ENCODE measurements at places on chromosomes 1 and 21.

GRCh38 chr1:40945491-40945973 lies 34.0 kb upstream of the CTPS1 start:
- DNase-seq = no peak

DNA sequence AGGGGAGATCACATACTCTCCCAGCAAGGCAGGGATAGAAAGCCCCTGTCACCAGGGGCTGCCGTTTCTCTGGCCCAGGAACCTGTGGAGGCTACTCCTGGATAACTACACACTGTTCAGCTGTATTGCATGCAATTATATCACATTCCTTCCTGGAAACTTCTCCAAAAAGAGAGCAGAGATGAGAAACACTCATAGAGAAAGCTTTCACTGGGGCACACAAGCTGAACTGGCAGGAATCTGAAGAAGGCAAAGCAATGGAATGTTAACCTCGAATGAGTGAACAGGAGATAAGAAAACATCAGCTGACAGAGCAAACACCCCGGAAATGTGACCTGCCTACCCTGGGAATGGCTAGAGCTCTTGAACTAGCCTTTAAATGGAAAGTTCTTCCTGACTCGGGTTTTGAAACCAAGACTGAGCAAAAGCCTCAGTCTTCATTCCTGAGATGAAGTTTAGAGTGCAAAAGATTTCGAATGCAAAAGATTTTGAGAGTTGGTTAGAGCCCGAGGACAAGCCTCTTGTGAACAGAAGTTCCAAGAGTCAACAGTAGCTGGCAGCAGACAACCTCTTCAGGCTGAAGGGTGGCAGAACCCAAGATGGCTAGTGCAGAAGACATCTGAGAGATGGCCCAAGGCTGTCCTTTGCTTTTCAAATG lies 32.3 kb downstream of the CCN1 start:
- no peak for DNase-seq

DNA sequence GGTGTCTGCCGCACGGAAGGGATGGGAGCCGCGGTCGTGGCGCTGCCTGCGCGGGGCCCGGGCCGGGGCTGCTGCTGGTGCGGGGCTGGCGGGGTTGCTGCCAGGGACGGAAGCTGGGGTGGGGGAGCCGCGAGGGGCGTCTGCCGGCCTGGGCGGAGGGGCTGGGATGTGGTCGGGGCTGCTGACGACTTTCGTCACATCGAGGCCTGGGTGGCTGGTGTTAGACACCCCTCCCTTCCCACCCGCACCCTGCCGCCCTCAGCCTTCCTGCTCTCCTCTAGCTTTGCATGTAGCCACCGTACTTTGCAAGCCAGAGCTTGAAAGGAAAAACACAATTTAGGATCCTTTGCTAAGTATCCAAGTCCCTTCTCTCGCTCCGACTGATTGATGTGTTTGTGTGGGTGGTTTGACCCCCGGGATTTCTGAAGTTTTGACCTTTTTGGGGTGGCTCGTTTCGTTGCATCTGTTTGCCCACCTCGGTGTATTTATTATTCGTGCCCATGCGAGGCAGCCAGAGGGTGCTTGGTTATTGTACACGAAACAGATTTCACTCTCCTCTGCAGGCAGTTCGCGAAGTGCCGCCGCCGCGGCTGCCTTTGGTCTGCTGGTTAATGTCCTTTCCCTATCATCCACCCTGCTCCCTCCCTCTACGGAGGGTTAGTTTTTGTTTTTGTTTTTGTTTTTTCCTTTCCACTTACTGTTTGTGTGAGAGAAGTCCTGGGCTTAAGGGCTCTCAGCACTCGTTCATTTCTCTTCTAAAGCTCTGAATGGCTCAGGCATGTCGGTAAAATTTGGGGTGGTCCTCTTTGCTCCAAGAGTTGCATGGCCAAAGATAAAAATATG lies 868 bp downstream of the C1orf21 start:
- no peak for DNase-seq

DNA sequence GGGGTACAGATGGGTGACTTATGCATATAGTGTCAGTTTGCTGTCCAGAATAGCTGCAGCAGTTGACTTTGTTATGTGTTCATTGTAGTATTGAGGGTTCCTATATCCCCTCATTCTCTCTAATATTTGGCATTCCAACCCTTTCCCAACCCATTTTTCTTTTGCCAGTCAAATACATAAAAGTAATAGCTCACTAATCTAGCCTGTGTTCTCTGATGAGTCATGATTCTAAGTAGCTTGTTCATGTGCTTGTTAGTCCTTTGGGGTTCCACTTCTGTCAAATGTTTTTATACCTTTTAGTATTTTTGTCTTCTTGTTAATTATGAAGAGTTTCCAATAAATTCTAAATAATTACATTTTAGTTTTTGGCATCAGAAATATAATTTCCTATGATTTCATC lies 99.2 kb upstream of the MROH9 start:
- no peak for DNase-seq

DNA sequence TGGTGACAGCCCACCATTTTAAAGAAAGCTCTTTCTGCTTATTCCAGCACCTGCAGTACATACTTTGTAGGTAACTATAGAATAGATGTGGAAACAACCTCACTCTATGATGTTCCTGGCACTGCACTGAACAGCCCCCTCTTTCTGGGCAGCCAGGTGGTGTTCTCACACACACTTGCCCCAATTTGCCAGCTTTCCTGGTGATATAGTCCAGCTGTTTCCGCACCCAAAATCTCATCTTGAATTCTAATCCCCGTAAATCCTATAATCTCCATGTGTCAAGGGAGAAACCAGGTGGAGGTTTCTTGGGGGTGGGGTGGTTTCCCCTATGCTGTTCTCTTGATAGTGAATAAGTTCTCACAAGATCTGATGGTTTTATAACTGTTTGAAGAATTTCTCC lies 102.2 kb downstream of the FCRL5 start:
- no peak for DNase-seq

DNA sequence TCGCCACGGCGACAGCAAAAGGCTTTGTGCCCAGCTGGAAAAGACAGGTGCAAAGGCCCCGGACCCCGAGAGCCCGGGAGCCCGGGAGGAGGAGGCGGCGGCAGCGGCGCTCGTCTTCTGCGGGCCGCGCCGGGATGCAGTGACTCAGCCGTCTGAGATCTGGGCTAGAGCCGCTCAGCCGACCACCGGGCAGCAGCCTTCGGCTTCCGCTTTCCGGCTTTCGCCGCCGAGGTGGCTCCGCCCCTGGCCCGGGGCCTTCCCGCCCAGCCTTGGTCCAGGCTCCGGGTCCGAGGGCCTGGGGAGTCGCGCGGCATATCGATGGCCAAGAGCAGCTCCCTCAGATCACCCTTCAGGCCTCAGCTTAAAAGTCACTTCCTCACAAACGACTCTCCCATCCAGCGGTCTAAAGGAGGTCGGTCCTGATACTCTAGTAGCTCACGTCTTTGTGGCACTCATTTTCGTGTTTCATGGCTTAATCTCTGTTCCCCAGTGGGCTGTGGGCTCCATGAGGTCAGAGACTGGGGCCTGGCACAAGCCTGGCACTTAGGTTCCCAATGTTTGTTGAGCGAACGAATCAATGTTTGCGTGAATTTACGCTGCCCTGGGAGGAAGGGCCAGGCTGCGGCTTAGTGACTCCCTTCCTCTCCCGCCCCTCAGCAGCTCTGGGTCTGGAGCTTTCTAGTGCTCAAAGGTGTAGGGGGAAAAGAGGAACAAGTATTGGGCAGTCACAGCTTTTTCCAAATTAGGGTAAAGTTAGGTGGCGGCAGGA lies at the start of gene PHTF1:
Gene PHTF1, minus strand, starts transcription at position 154 of the 769 bp plus-strand sequence. CDS start 783 bp downstream, outside the sequence.
- DNase-seq = no peak

- no peak for DNase-seq
Measured at GRCh38 chr1:23422241-23422877, 2.2 kb downstream of the TCEA3 start.

GRCh38 chr1:234941321-234942011 lies 187.2 kb downstream of the TOMM20 start:
- DNase-seq = no peak

DNA sequence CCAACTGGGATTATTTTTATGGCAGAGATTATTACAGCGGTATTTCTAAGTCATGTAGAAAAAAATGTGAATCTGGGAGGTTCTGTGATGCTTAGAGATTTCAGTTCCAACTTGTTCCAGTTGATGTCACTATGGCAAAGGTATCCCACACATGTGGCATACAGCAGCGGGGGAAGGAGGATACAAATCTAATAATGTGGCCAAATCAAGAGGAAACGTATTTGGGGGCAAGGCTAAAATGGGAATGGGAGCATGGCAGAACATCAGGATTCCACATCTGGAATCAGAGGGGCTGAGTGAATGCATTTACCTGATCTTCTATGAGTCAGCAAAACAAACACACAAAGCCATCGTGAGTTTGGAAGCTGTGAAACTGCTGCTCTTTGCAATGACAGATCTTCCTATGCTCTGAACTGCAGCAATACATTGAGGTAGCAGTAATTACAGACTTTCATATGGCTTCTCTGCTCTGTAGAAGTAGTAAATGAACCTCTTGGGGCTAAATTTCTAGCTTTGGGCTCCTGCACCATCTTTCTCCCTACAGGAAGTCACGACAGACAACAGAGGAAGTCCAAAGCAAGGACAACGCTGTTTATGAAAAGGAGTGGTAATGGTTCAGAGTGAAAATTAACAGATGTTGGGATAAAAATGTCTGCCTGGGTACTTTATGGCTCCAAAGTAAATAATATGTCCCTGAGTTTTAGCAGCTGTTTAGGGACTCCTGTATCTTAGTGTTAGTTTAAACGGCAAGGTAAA lies 55.5 kb downstream of the GABPA start:
- DNase-seq = no peak

GRCh38 chr1:186609183-186609582 lies 71.0 kb downstream of the PTGS2 start:
- DNase-seq = no peak

DNA sequence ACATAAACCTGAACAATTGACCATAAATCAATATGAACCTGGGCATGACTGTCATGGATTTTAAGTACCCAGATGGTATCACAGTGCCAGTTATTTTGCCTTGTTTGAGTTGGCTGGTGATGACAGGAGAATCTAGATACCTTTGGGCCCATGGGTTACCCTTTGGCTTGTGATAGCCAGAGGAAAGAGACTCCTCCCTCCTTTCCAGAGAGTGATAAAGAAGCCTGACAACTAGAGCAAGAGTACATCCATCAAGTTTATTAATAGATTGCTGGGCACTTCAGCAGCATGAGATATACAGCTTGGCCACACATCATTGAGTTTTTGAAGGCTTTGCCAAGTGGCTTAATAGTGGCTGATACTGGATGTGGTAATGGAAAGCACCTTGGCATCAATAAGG lies 6.6 kb upstream of the FMO3 start:
- no peak for DNase-seq

DNA sequence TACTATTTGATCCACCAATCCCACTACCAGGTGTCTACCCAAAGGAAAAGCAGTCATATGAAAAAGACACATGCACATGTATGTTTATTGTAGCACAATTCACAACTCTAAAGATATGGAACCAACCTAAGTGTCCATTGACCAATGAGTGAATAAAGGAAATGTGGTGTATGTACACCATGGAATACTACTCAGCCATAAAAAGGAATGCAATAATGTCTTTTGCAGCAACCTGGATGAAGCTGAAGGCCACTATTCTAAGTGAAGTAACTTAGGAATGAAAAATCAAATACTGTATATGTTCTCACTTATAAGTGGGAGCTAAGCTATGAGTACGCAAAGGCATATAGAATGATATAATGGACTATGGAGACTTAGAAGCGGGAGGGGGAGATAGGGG lies 12.6 kb downstream of the ADIPOR1 start:
- no peak for DNase-seq

- no peak for DNase-seq
Measured at GRCh38 chr1:166384948-166385347, 218.1 kb upstream of the FAM78B start.

- no peak for DNase-seq
Measured at GRCh38 chr21:31580866-31581276, 78.6 kb upstream of the SOD1 start.

DNA sequence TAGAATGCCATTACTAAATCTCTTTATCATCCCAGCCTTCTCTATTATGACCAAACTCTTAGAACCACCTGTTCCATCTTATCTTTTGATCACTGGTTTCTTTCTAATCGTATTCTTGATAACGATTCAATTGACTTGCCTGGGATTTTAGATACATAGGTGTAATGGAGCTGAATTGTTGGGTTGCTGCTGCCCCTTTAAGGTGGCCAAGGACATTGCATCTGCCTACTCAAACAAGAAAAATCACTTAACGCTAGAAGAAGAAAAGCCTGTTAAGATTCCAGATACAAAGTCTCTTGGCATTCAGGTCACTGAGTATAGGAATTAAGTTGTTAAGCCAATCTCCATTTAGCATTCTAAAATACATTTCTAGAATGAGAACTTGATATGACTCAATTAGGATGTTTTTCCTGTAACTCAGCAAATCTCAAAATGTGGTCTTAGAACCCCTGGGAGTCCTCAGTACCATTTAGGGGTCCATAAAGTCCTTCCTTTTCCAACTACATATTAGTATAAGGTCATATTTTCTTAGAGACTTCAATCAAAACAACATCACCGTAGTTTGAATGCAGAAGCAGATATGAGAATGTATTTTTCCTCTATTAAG lies 12.4 kb downstream of the NEXN start:
- no peak for DNase-seq

GRCh38 chr1:25774206-25774803 lies 25.7 kb upstream of the SELENON start:
- no peak for DNase-seq

- no peak for DNase-seq
Measured at GRCh38 chr1:234936612-234937389, 191.8 kb downstream of the TOMM20 start.

DNA sequence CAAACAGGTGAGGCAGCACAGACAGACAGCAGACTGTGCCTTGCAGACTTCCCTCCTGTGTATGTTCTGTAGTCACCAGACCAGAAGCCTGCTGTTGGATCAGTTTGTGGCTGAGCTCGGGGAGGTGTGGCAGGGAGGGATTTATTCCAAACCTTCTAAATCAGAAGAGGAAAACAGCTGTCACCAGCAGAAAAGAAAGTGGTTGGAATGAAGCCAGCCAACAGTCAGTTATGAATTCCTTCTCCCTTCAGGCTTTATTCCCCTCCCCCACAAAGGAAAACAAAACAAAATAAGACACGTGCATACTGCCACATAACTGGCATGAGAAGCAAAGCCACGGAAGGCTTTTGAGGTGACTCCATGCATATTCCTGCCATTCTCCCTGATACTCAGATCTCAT lies 19.0 kb upstream of the PIGV start:
- DNase-seq = no peak

DNA sequence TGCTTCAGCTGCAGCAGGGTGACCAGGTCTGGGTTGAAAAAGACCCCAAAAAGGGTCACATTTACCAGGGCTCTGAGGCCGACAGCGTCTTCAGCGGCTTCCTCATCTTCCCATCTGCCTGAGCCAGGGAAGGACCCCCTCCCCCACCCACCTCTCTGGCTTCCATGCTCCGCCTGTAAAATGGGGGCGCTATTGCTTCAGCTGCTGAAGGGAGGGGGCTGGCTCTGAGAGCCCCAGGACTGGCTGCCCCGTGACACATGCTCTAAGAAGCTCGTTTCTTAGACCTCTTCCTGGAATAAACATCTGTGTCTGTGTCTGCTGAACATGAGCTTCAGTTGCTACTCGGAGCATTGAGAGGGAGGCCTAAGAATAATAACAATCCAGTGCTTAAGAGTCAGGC lies 2.9 kb downstream of the C1QA start:
- no peak for DNase-seq
